ENCODE measurements at places on chromosomes 6 and 20.
A peak's percentile ranks its signal among the peaks of the same experiment; 100 is the strongest.

GRCh38 chr20:3239026-3239866 is at the start of gene SLC4A11:
TSS of gene SLC4A11 (minus strand) at chr20:3239190. CDS start at chr20:3239137, 53 bp downstream.
- DNase-seq = peak; percentile 47

DNA sequence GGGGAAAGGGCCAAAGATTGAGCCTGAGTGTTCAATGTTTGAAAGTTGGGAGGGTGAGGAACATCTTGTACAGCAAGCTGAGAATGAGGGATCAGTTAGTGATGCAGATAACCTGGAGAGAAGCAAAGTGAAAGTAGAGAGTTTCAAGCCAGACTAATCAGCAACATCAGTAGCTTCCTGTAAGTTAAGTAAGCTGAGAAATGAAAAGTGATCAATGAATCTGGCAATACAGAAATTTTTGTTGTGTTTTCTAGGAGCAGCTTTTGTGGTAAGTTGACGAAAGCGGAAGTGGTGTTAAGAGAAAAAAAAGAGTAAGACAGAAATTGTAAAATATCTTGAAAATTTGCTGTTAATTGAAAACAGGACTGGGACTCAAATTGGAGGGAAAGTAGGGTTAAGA is 855.5 kb upstream of the MAP3K7 start:
- no peak for DNase-seq

GRCh38 chr20:8291873-8292272 is 159.8 kb downstream of the PLCB1 start:
- DNase-seq = no peak

GRCh38 chr6:120873125-120873865 is 461.0 kb downstream of the TBC1D32 start:
- no peak for DNase-seq

GRCh38 chr6:11206576-11206975 is 25.9 kb downstream of the NEDD9 start:
- no peak for DNase-seq
